DND-41 (cell line): ENCODE measurements at places on chromosomes 5 and 9.
A peak's percentile ranks its signal among the peaks of the same experiment; 100 is the strongest.

DNA sequence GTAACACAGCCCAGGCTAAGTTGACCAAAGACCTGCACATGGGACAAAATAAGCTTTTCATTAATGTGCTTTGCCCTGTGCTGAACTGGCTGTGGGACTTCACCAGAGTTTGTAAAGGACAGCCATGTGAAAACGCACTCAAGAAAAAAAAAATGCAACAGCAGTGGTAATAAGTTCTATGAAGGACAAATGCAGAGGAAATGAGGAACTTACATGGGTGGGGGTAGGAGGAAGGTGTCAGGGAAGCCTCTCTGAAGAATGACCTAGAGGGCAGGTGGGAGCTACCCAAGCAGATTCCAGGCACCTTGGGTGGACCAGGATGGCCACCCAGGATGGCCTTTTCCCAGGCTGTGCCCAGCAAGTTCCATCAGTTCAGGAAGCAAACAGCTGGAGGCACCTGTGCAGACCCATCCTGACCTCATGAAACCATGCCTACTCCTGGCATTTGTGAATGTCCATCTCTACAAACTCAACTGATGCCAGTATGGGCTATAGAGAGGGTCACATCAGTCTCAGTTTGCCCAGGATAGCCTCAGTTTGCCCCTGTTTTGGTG, 6.7 kb upstream of the PHF2 start:
- DNase-seq: no peak

GRCh38 chr9:74447451-74448193, 49.5 kb upstream of the RORB start:
- no peak for DNase-seq

DNA sequence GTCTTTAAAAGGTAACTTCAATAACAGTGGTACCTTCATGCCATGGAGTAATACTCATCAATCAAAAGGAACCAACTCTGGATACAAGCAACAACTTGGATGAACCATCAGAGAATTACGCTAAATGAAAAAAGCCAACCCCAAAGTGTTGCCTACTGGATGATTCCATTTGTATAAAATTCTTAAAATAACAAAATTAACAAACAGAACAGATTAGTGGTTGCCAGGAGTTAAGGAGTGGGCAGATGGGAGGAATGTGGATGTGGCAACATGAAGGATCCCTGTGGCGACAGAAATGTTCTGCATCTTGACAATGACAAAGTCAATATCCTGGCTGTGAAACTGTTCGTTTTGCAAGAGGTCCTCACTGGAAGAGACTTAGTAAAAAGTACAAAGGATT, 50.5 kb downstream of the SPTLC1 start:
- no peak for DNase-seq

- no peak for DNase-seq
Measured at GRCh38 chr9:100577776-100578448, at the start of gene CAVIN4. CAVIN4 (plus strand) TSS chr9:100578079; CDS start chr9:100578144, 65 bp downstream.

DNA sequence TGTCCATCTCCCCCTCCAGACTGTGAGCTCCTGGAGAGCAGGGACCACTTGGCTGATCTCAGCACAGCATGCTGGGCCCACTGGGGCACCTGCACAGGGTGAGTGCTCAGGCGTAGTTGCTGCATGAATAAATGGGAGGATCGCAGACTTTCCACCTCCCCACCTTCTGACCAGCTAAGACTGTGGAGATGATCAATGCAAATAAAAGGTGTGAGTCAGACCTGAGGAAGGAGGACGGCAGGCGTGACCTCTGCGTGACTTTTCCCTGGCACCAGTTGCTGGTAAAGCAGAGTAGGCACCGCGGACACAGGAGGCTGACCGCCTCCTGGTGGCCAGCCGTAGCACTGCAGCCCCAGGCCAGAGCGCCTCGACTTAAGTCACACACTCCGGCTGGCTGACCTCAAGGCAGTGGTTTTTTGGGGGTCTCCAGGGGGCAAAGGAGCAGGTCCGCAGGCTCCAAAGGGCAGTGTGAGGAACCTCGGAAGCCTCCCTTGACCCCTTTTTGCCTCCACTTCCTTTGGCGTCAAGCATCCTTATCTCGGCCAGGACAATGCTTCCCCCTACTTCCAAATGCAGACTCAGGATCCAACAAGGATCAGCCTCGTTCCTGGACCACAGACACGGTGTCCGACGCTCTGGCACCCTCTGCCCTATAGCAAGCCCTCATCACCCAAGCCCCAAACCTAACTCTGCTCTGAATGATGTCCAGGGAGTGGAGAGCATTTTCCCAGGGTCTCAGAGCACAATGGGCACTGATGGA, 12.7 kb upstream of the TDRD7 start:
- peak; percentile 54 for DNase-seq

DNA sequence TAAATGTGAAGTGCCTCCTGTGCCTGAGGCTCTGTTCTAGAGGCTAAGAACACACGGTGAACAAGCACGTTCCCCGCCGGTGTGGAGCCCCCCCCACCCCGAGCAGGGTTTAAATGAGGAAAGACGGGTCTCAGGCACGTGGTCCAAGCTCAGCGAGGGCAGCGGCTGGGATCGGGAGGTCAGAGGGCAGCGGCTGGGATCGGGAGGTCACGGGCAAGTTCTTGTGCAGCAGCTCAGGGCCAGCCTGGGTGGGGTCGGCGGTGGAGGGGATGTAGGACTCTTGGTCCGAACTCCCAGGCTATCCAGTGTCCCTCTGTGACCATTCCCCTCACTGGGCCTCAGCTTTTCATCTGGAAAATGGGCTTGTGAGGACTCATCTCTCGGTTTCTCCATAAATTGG, 2.7 kb upstream of the GBGT1 start:
- no peak for DNase-seq

DNA sequence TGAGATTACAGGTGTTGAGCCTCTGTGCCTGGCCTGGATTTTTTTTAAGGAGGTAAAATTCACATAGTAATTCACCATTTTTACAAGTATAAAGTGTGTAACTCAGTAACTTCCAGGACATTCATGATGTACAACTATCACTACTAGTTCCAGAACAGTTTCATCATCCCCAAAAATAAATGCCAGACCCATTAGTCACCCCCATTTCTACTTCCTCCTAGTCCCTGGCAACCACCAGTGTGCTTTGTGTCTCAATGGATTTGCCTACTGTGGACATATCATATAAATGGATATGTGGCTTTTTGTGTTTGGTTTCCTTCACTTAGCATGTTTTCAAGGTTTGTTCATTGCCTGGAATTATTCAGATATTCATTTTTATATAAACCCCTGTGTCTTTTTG, 72.5 kb upstream of the PANK3 start:
- no peak for DNase-seq

DNA sequence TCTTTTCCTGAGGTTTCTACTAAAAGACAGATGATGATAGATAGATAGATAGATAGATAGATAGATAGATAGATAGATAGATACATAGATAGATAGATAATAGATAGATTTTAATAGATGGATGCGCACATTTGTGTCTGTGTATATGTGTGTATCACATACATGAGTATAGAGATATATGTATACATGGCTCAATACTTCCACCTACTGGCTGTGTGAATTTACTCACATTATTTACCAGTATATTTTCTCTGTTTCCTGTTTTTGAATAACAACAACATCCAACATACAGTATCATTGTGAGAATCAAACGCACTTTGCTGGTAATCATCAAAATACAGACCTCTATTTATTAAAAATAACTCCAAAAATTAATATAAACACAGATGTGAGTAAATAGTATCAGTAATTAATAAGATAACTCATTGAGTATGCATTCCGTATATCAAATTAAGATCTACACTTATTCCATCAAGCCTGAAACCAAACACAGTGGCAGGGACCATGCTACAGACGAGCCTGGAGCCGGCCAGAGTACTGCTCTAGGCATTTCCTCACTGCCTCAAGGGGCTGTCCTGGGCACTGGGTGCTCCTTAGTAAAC, 338.0 kb downstream of the SEMA5A start:
- no peak for DNase-seq

DNA sequence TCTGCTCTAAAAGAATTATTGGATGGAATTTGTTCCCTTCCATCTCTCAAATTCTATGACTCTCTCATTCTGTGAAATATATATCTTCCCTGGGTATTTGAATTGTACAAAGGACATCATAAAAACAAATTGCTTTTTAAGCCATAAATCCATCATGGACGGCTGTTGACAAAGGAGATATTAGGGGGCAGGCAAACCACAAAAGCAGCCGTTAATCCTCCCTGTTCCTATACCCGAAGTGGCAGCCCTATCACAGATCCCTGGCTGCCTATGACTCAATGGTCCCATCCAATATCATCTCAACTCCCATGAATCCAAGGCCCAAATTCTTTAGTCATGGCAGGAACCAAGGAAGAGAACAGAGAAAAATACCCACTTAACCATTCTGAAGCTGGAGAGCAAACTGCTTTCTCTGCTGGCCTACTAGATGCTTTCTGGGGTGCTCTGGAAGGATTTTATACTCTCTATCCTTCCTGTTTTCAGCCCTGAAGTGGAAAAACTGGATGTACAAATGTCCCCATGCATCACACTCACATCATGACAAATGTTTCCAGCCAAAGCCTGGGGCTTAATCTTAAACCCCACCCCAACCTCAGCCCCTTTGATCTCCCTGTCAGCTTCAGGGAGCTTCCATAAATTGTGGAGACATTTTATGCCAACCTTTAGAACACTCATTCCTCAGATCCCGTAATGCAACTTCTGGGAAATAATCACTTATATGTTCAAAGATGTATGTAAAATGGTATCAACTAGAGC, 59.5 kb downstream of the FAM114A2 start:
- no peak for DNase-seq

DNA sequence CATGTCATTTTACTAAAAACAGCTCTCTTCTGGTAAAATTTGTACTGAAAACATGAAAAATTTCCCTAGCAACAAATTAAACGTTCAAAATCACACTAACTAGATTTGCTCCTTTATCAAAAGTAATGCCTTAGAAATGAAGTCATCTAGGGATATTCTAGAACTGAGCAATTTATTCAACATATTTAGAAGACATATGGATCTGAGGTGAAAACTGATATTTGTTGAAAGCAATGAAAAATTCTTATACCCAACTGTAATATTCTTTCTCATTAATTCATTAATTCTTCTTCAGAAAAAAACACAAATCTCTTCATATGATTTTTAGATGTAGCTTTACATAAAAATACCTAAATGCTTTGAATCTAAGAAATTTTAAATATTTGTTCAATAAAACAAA, 604.9 kb downstream of the NR2F1-AS1 start:
- no peak for DNase-seq

- DNase-seq: no peak
Measured at GRCh38 chr5:72067682-72068470, 39.4 kb upstream of the MAP1B start.

DNA sequence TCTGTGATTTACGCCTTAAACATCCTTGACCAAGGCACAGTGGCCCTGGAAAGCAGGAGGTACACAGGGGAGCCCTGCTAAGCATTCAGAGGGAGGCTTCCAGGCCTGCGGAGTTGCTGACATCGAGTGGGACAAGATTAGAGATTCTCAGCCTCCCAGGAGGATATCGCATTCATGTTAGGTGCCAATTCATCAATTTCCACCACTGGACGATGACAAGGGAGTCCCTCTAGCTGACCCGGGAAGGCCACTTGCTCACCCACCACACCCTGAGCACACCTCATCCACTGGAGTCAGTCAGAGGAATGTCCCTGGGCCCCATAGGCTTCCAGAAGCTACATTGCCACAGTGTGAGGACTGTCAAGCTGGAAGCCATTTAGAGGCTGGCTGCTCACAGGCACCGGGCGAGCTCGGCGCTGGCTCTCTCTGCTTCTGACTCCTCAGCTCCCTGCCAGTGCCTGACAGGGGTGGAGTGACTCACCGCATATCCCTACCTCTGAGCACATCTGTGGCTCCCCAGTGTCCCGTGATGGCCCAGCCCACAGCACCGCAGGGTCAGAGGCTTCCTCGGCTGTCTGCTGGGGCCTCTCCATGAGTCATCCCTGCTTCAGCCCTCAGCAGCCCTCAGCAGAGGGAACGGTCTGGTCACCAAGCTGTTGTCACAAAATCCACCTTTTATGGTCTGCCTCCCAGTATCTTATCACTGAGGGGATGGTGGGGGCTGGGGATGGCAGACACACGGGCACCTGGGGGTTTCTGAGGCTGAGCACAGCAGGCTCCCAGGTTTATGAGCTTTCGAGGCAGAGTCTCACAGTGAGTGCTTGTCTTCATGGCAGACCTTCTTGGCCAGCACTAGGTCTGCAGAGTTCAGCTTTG, 117.5 kb downstream of the ZNF608 start:
- DNase-seq: no peak

GRCh38 chr5:118069452-118069851, 918.9 kb downstream of the DTWD2 start:
- no peak for DNase-seq
